Natural killer cell (primary cell): ENCODE measurements at places on chromosomes 2 and 18. TPM values are rescaled to one million over a fixed set of nuclear protein-coding genes. Genes with fewer than 3 reads are reported as not detected.

Gene RNU2-63P
- total RNA-seq = 48.3 TPM

GRCh38 chr2:171889808-171890207 lies 4.2 kb downstream of the SLC25A12 start:
- no peak for DNase-seq

DNA sequence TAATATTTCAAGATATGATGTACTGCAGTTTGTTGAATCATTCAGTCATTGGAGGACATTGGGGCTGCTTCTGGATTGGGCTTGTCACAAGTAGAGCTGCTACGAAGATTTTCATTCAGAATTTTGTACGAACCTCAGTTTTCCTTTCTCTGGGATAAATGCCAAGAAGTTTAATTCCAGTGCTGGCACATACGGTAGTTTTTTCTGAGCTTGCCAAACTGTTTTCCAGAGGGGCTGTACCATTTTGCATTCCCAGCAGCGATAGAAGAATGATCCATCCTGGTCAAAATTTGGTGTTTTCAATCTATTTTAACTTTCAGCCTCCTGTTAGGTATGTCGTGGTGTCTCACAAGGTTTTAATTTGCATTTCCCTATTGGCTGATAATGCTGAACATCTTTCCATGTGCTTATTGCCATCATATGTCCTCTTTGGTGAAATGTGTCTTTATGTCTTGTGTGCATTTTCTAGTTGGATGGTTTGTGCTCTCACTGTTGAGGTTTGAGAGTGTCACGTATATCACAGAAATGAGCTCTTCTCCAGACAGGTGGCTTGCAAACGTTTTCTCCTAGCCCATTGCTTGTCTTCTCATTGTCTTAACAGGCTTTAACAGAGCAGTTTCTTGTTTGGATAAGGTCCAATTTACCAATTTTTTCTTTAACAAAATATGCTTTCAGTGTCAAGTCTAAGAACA lies 612.6 kb downstream of the GALR1 start:
- DNase-seq = no peak

Gene DARS1
- total RNA-seq = 31.3 TPM

Gene USP40
- total RNA-seq = 19.4 TPM

Gene ZBTB7C
- total RNA-seq = not detected

Gene FEV
- not detected for total RNA-seq

Gene C2orf68
- total RNA-seq = 60.8 TPM

DNA sequence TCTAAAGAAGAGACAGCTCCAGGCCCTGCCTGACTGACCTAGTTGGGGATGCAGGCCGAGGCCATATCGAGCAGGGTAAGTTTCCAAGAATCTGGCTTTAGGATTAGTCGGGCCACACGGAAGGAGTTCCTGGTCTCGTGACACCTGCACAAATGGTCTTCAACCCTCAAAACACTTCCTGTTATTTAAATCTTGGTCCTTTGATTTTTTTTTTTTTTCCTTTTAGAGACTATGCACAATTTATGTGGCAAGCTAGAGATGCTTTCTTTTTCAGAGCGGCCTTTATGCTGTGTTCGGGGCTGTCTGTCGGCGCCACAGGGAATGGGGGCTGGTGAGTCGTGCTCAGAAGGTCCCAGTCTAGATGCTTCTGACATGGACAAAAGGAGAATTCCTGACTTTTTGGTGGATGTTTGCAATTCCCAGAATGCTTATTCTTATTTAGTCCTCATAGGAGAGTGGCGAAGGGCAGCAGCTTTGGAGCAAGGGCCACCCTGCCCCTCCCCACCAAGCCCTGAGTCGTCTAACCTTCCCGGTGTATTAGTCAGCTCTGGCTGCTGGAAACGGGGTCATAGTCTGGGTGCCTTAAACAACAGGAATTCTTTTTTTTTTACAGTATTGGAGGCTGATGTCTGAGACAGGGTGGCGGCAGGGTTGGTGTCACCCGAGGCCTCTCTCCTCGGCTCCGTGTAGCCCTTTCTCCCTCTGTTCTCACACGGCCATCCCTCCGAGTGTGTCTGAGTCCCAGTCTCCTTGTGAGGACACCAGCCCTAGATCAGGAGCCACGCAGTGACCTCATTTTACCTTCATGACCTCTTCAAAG lies 27.4 kb downstream of the HPCAL1 start:
- DNase-seq = no peak

Gene ASAP2
- total RNA-seq = 0.20 TPM

DNA sequence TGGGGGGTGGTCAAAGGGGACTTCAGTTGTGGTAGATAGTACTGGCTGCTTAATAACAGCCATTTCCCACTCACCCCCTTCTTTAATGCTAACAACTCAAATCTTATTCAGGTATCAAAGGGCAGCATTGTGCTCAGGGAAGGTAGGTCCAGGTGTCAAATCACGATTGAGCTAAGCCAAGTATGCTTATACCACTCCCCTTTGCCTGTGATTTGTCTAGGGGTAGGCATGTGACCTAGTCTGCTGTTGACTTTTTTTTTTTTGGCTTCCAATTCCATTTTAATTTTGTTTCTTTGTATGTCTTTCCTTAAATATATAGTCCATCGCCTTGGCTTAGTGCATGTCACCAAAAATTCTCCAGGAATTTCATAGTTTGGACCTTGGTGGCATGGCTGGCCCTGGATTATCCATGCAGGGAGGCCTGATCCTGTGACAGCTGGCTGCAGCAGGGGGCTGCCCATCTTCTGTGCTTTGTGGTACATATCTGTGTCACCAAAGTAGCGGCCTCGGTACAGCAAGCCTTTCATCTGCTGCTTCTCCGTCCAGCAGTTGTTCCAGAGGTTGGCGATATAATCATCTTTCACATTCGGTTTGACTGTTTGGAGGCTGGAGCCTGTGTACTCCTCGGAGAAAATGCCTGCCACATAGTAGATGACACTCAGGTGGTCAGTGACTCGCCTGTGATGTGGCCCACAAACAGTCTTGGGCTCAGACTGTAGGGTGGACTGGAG lies 68.1 kb upstream of the SPRED2 start:
- no peak for DNase-seq

DNA sequence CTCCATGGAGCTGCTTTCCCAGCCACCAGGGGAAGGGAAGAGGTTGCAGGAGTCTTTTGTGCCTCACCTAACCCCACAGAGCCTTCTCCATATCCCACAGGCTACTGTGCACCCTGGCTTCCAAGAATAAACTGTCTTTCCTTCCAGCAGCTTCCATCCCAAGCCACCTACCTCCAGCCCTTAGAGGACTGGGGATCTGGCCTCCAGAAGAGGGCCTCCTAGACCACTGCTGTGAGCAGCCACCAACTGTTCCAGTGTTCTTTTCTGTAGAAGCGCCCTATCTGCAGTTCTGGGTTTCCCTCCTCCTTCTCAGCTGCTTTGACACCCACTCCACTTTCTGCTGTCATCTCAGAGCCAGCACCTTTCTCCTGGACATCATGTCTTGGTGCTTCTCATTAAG lies 30.7 kb upstream of the REG3G start:
- no peak for DNase-seq

Gene IL1B
- total RNA-seq = 110 TPM

DNA sequence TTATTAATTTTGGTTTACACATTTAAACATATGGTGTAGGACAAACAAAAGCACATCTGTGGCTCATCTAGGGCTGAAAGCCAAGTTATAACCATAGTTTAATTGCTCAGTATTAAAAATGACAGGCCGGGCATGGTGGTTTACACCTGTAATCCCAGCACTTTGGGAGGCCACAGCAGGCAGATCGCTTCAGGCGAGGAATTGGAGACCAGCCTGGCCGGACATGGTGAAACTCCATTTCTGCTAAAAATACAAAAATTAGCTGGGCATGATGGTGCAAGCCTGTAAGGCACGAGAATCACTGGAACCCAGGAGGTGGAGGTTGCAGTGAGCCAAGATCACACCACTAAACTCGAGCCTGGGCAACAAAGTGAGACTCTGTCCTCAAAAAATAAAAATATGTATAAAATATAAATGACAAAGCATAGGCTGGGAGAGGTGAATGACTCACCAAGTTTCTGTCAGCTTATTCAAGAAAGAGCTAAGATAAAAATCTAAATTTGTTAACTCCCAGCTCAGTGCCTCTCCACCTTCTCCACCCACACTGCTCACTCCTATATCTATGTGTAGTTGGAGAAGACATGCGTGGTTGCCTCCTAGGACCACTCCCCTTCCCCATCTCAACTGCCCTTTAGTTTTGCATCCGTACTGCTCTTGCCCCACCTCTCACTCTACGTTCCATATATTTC lies 79.2 kb upstream of the PID1 start:
- DNase-seq = no peak

- DNase-seq = no peak
These were observed 138.9 kb upstream of the APCDD1 start for GRCh38 chr18:10315522-10315921.

- DNase-seq = no peak
These were observed 62.7 kb upstream of the TAF1B start for GRCh38 chr2:9780368-9781130.

Gene HOXD9
- not detected for total RNA-seq

Gene ASPRV1
- 1.9 TPM for total RNA-seq

- no peak for DNase-seq
These were observed 364.3 kb upstream of the LRP1B start for GRCh38 chr2:142495141-142495540.

GRCh38 chr2:22329211-22330154 lies 1055.5 kb upstream of the KLHL29 start:
- no peak for DNase-seq

DNA sequence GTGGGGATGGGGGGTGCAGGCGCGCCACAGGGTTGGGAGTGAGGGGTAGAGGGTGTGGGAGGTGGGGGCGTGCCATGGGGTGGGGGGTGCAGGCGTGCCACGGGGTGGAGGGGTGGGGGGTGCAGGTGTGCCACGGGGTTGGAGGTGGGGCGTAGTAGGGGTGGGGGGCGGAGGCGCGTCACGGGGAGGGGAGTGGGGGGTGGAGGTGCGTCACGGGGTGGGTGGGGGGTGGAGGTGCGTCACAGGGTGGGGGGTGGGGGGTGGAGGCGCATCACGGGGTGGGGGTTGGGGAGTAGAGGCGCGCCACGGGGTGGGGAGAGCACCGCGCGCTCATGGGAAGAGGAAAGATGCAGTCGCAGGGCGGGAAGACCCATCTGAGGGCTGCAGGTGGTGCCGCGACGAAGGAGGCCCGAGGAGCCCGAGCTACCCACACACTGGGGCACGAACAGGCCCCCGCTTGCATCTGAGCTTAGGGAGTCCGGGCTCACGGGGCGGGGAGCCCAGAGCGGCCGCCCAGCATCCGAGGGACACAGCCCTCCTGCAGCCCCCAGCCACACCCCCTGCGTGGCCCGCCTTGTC lies 37.5 kb downstream of the SNED1 start:
- no peak for DNase-seq

DNA sequence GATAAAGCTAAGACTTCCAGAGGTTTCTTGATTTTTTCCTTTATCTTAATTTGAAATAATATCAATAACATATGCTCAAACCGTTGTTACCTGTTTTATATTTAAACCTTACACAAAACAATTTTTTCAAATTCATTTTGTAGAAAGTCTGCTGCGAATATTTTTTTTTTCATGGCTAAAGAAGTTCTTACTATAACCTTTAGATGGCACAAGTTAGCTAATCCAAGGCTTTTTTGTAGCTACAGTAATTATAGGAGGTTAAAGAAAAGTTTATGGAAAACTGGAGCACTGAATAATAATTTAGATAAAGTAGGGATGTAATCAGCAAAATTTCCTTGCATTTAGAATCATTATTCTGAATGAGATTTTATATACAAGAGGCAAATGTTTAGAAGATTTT lies 78.0 kb upstream of the PNPT1 start:
- DNase-seq = no peak

- DNase-seq = no peak
These were observed 380.6 kb downstream of the TSN start for GRCh38 chr2:122136056-122136455.
